ENCODE measurements at places on chromosomes 13 and 19.
A peak's percentile ranks its signal among the peaks of the same experiment; 100 is the strongest.

DNA sequence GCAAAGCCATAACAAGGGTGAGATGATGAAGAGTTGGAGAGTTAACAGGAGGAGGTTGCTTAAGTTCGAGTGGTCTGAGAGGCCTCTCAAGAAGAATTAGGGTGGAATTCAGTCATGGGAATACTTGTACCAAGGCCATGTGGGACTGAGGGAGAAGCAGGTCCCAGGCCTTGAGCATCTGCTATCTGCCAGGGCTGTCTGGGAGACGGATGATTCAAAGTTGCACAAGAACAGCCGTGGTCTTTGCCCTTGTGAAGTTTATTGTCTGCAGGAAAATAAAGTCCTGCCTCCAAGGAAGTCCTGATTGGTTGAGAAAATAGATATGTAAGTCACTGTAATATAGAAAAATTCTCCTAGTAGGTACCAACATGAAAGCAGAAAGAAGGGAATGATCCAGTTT lies 178.8 kb upstream of the RFC3 start:
- DNase-seq: no peak

DNA sequence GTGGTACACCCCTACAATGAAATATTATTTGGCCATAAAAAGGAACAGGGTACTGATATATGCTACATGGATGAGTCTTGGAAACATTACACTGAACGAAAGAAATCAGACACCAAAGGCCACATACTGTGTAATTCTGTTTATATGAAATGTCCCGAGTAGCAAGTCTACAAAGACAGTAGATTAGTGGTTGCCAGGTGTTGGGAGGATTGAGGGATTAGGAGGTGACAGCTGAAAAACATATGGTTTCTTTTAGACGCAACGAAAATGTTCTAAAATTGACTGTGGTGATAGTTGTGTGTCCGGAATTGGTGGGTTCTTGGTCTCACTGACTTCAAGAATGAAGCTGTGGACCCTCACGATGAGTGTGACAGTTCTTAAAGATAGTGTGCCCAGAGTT lies 35.1 kb downstream of the IL17D start:
- DNase-seq: no peak

DNA sequence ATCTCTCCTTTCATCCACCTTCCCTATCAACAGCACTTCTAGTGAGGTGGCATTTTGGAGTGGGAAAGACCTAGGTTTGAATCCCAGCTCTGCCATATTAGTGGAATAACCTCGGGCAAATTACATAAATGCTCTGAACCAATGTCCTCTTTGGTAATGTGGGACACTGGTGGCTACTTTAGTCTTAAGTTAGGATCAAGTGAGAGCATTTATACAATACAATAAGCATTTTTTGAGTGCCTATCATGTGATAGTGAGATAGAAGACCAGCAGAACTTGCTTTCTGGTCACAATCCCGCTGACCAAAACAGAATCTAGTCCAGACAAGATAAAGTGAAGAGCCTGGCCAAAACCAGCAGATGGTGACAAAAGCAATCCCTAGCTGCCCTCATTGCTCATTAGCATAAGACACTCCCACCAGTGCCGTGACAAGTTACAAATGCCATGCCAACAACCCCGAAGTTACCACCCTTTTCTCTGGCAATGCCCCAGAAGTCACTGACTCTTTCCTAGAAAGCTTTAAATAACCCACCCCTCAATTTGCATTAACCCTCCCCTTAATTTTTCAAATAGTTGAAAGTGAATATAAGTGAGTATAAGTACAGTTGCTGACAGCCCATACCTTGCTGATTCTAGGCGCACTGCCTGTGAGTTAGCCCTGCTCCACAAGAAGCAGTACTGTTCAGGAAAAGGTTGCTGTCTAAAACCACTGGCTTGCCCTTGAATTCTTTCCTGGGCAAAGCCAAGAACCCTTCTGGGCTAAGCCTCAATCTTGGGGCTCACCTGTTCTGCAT lies 28.9 kb upstream of the KPNA3 start:
- no peak for DNase-seq

DNA sequence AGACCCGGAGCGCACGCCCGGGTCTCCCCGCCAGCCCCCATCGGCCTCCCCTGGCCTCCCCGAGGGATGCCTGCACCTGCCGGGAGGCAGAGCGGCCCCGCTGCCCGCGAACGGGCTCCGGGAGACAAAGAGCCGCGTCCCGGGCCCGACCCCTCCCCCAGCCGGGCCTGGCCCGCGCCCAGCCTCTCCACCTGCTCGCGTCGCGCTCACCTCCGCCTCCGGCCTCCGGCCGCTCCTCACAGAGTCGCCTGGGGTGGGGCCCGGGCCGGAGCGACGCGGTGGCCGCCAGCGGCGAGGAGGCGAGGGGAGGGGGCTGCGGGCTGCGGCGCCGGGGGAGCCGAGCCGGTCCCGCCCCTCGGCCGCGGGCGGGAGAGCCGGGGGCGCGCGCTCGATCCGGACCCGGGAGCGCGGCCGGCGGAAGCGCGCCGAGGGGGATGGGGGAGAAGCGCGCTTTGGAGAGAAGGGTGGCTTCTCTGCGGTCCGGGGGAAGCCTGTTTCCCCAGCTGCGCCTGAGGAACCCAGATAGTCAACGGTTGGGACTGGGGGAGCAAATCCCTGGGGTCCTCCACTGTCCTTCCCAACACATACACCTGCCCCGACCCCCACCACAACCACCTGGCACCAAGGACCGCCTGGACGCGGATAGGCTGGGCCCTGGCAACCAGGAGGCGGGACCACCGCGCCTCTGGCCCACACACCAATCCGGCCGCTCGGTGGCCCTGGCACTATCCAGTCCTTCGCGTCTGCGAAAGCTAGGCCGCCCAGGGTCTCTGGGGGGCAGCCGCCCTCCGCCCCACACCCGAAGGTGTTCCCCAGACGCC lies at the start of gene PRR36:
Gene PRR36, minus strand, starts transcription at position 315 of the 821 bp plus-strand sequence. CDS start 701 bp downstream, outside the sequence.
- DNase-seq: peak; percentile 63
